ENCODE measurements at places on chromosomes 4 and X.

DNA sequence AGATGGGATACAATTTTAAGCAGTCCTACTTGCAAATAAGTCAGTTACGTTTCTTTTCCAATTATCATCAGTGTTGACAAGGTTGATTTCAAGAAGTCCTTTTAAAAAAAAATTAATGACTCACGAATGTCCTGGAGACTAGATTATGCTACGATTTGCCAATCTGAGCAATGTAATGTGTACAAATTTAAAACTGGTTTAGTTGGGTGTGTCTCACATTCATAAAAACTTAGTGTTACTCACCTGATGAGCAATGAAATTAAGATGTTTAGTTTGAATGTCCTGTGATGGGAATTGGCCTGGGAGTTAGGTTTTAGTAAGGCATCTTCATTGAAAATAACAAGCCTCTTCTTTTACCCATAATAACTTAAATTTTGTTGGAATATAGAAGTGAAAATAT is 136.7 kb upstream of the POF1B start:
- DNase-seq = no peak

- DNase-seq = peak; percentile 62
Observed at GRCh38 chrX:57607295-57608187, 15.7 kb downstream of the ZXDB start.

DNA sequence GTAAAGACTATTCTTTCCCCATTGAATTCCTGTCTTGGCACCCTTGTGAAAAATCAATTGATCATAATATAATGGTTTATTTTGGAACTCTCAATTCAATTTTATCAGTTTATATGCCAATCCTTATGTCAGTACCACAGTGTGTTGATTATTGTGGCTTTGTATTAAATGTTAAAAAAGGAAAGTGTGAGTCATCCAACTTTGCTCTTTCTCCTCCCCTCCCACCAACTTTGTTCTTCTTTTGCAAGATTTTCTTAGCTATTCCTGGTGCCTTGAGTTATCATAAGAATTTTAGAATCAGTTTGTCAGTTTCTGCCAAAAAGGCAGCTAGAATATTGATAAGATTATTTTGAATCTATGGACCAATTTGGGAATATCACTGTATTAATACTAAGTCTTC is 11.2 kb upstream of the RNF175 start:
- DNase-seq = no peak

GRCh38 chrX:11864171-11864570 is 106.1 kb downstream of the MSL3 start:
- DNase-seq = no peak

DNA sequence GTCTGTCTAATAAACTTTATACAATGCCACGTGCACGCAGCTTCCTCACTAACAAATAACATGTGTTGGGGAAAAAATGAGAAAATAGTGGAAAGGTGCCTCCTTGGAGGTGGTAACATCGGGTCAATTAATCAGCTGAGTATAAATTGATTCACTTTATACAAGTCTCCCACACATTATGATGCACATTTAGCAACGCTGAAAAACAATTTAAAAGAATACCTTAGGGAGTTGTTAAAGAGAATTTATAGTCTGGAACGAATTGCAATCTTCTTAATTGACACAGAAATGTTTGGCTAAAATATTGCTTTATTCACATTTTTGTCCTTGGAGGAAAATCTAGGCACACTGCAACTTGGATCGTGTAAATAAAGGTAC is 84.2 kb downstream of the HPRT1 start:
- DNase-seq = no peak

DNA sequence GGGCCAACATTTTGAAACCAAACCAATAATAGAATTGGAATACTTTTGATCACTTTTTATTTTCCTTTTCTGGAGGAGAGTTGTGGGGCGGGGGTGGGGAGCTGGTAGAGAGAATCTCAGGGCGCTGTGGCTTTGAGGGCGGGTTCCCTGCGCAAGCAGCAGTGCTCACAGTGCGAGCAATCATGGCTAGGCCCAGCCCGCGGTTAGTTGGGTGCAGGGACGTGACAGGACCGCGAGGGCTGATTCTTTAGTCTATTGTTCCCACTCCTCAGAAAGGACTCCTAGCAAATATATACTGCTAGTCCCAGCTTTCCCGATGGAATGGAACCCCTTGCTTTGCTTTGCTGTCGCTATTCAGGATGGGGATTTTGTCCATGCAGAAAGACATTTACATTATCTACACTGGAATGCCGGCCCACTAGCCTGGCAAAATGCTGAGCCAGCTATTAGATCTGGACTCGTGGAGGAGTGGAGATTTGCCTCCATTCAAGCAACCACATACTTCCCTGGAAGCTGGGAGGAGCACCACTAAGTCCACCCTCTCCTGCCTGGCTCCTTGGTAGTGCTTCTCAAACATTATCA is 23.9 kb upstream of the APLN start:
- DNase-seq = peak; percentile 63

GRCh38 chrX:123237271-123237670 is 53.2 kb downstream of the GRIA3 start:
- no peak for DNase-seq

DNA sequence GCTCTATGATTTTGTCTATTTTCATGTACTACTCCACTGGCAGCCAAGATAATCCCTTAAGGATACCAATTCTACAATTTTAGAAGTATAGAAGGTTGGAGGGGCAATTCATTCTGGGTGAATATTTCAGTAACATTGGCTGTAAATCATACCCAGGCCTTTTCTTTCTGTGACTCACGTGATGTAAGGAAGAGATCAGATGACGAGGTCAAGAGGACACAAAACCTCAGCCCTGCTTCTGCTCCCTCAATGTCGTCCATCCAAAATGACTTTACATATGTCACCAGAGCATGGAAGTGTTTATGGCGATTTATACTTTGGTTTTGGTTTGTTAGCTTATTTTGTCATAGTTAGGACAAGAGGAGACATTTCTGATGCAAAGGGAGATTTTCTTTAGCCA is 70.7 kb upstream of the SLC4A4 start:
- DNase-seq = no peak

GRCh38 chr4:153937289-153937688 is 148.4 kb upstream of the SFRP2 start:
- DNase-seq = no peak

GRCh38 chr4:170231377-170231776 is 141.6 kb upstream of the AADAT start:
- DNase-seq = no peak

DNA sequence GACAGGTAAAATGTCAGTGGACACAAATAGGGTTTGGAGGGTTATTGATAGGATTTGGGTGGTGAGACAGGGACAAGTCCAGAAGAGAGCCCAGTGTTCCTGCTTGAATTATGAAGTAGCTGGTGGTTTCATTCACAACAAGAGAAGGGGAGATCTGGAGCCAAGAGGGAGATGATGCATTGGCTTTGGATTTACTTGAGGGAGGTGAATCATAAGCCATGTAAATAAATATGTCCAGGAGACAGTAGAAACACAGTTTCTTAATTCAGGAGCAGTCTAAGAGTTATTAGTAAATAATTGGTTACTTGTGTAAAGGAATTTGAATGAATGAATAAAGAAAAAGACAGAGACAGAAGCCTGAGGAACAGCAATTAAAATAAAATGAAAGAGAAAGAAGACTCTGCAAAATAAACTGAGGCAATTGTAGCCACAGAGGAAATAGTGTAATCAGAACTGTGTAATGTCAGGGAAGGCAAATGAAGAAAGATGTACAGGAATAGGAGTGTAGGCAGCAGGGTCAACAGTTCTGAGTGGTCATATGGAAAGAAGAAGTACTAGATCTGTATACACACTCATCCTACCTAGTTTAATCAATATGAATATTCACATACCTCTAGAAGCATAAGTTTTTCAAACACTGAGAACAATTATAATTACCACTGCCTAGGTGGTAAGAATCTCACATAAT is 50.2 kb upstream of the CXCL8 start:
- no peak for DNase-seq

DNA sequence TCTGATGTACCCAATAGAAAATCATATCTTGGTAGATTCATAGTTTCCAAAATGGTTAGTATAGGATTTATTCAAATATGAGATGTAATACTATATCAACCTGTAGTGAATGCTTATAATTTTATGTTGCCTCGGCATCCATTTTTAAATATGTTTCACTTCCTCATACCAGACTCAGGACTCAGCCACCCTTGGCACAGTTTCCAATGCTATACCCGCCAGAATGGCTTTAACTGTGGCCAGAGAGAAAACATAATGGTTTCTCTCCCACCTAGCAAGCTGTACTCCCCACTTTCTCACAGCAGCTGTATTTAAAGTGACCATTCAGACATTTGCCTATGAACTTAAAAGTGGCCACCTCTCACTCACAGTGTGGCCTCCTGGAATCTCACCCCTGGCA is 466.6 kb upstream of the PABPC4L start:
- DNase-seq = no peak

GRCh38 chr4:8732681-8733243 is 138.9 kb downstream of the HMX1 start:
- no peak for DNase-seq

GRCh38 chr4:74364652-74365491 is at the start of gene EREG:
EREG (plus strand) TSS chr4:74365145; CDS start chr4:74365309, 164 bp downstream.
- no peak for DNase-seq

DNA sequence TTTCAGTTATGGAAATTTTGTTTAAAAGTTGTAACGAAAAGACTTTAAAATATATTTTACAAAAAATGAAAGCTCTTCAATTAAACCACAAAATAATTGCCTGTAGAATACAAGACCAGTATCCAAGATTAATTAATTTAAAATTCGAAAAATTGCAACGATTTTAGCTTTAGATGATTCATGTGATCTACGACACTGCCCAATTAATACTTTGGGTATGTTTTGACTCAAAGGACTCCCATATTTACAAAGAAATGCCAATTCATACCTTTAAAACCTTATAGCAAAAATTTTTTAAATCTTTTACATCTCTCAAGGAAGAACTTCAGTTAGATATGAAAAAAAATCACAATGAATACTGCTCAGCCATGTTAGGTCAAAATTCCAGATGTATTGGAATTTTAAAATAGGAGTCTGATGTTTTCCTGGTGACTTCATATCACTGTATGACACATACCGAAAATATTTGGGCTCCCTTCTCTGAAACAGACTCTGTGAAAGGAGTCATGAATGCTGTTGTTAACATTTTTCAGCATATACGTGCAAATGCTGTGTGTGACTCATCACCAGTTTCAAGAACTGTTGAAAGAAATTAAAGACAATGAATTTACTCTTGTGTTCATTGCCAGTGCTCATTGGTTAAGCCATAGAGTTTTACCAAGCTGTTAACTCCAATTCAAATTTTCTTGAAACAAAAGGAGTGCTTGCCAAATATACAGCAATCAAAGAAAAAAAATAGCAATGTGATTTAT is 13.8 kb upstream of the SMS start:
- no peak for DNase-seq

DNA sequence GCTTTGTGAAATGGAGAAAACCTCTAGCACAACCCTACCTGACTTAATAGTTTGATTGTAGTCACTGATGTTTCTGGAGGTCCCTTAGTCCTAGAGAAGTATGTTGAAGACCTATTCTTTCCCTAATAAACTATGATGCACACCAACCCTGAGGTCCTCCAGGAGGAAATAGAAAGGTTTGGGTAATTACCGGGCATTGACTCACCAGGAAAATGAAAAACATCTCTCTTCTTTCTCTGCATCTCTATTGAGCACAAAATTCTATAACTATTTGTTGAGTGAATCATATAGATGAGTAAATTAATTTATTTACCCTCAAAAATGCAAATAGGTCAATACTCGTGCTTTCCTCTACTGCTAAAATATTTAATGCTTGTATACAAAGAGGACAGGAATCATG is 582.4 kb upstream of the FAM241A start:
- no peak for DNase-seq

- no peak for DNase-seq
Observed at GRCh38 chr4:41221850-41222645, 7.7 kb upstream of the APBB2 start.

DNA sequence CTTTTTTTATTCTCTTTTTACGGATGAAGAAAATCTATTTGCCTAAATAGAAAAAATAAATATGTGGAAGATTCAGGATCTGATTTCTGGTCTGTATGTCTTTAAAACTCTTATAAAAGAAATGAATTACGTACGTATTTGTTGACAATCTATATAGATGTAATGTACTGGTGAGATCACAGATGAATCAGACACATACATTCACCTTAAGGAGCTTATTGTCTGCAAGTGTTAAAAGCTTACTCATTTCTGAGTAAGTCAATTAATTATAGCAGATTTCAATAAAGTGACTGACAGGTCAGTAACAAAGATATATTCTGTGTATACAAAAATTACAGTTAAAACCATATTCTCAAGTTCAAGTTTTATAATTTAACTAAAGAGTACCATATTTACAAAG is 66.6 kb upstream of the NAF1 start:
- DNase-seq = no peak

DNA sequence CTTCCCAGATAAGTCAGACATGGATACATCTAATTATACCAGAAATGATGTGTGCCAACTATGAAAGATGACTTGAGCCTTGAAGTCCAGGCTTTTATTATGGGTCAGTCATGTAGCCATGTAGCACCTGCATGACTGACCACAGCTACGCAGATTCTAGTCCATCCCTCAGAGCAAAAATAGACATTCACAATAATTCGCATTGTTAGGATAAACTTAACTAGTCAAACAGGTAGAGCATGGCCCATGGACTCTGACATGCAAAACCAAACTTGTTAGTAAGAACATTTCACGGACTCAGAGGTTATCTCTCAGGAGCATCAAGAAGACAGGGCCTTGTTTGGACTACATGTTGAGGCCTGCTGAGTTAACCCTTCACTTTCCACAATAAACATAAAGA is 132.6 kb downstream of the PWWP3B start:
- DNase-seq = no peak

Data from NCI-H2227 treated with DMSO at 0.1 percent for 48 hours (cell line).